Umbilical cord (tissue), 2 donors: ENCODE measurements at places on chromosomes 1 and 21. TPM values are rescaled to one million over a fixed set of nuclear protein-coding genes. Genes with fewer than 3 reads are reported as not detected.

GRCh38 chr1:39592069-39592468, 15.5 kb upstream of the PABPC4 start:
- no peak for DNase-seq

DNA sequence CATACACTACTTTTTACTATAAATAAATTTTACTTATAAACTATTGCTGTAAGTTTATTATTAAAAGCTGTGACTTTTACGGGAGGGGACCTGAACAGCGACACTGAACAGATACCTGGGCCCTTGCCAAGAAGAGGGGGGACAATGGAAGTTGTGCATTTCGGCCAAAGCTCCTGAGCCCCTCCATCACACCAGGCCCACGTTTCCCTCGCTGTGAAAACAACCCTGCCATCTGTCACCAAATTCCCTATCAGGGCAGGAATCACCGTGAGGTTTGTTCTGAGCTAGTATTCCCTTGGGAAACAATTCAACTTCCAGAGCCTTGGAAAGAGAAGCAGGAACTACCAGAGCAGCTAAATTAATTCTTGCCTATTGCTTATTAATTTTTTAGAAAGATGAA, 37.0 kb downstream of the VTCN1 start:
- no peak for DNase-seq

GRCh38 chr1:89931964-89932363, 62.9 kb upstream of the ZNF326 start:
- no peak for DNase-seq

The POU3F1 gene
- not detected for total RNA-seq

The CCDC185 gene
- not detected for total RNA-seq

DNA sequence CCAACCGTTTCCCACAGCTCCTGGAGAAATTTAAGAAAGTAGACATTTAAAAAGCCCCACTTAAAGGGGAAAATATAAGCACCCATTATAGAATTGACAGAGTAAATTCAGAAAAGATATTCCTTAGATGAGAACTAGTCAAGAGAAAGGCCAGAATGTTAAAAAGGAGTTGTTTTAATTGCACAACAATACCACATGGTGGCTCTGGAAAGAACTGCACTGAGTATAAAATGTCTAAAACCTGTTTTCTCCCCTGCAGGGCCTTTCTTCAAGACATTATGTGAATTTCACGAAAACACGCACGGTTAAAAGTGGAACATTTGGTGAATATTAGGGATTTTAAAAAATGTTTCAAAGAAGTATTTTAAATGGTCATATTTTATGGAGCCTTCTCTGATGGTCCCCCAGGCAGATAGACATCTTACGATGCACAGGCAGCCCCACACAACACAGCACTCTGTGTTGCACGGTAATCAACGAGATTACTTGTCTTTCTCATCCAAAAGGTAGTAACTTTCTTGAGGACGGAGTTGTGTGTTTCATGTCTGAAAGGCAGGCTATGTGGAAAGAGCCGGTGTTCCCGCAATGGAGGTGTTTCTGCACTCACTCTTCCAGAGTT, 101.9 kb downstream of the PRRX1 start:
- peak; percentile 57 for DNase-seq

DNA sequence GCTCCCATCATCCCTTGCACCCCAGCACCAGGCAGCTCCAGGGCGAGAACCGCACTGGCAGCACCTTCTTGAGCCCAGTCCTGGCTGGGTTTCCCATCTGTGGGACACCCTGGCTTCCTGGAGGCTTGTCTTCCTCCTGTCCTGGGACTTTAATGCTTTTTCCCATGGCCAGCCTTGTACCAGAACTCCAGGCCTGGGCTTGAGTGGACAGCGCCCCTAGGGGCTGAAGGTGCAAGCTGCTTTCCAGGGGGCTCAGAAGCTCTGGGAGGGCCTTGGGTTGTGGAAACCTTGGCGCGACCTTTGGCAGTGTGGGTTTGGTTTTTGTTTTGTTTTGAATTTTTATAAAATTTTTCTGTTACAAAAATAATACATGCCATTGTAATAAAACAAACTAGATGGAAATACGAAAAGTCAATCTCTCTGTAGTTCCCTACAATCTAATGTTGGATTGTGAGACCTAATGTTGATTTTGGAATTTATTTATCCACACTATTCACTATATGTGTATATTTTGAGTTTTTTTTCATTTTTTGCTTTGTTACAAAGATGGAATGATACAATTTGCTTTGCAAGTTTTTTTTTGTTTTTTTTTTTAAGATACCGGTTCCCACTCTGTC, 33.8 kb upstream of the RPL11 start:
- peak; percentile 34 for DNase-seq

DNA sequence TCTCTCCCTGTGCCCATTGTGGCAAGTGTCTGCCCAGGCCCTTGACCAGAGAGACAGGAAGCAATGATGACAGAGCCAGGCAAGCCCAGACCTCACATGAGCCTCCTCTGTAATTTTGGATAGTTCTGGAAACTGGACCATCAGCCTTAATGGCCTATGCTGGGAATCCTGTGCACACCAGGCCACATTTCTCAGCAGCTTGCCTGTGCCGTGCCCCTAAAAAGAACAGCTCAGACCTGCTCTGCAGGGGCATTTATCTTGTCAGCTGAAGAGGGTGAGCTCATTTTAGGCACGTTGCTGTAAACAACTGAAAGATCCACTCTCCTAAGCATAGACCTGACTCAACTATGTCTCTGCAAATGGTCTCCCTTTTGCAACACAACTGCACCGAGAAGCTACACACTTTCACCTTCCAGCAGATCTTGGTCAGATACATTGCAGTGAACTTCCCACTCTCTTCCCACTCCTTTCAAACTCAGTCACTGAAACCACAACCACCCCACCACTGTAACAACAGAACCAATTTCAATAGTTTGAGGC, 53.5 kb upstream of the BACH1 start:
- DNase-seq = peak; percentile 79

GRCh38 chr1:6513320-6513801, 21.9 kb upstream of the PLEKHG5 start:
- DNase-seq = no peak

GRCh38 chr1:165235155-165235776, 121.2 kb downstream of the LMX1A start:
- DNase-seq = no peak

GRCh38 chr1:230398856-230399255, 27.3 kb downstream of the PGBD5 start:
- DNase-seq = no peak

DNA sequence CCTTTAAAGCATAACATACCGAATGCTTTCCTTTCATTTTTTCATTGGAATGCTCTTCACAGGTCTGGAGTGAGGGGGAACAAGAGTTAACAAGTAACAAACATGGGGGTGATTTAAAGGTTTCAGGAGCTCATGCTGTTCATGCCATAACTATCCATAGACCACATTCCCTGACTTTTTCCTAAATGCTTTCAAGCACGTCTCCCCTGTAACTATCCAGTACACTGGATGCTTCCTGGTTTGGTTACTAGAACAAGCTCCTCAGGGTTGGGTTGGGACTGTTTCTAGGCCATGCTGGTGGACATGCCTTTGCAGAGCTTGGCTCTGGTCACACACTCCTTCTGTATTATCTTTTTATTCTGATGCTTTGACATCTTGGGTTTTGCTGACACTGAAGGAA, 38.6 kb downstream of the KCNK1 start:
- no peak for DNase-seq

DNA sequence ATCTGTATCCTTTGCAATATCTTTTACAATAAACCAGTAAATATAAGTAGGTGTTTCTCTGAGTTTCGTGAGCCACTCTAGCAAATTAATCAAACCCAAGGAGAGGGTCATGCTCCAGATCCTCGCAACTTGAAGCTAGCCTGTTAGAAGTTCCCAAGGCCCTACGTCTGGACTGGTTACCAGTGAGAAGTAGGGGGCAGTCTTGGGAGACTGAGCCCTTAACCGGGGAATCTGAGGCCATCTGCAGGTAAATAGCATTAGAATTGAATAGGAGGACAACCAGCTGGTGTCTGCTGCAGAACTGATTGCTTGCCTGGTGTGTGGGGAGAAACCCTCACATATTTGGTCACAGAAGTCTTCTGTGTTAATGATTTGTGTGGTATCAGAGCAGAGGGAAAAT, 190.5 kb downstream of the RYR2 start:
- DNase-seq = no peak

DNA sequence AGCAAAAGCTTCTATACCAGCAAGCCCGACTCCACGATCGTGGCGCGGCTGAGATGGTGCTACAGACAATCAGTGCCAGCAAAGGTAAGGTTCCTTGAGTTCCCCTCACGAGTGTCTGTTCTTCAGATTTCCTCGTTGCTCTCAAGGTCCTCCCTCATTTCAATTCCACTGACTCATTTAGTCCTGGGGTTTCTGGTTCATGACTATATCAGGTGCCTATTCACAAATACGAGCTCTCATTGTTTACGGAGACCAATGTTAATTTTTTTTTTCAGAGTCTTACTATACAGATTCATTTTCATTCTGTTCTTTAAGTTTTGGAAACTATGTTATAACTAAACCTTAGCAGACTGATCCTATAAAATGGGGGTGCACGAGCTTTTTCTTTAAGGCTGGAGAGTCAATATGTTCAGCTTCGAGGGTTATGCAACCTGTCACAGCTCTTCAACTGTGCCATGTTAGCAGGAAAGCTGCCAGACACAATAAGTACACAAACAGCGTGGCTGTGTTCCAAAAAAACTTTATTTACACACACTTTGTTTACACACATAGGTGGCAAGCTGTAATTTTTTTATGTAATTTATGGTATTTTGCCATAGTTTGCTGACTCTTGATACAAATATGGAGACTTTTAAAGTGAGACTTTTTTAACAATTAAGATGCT, 134.3 kb downstream of the ZP4 start:
- no peak for DNase-seq

The ELAVL4 gene
- total RNA-seq = 4.1 TPM

The VHLL gene
- 6.0 TPM for total RNA-seq

The PHC2 gene
- 56.6 TPM for total RNA-seq

The SH3D21 gene
- 11.3 TPM for total RNA-seq

DNA sequence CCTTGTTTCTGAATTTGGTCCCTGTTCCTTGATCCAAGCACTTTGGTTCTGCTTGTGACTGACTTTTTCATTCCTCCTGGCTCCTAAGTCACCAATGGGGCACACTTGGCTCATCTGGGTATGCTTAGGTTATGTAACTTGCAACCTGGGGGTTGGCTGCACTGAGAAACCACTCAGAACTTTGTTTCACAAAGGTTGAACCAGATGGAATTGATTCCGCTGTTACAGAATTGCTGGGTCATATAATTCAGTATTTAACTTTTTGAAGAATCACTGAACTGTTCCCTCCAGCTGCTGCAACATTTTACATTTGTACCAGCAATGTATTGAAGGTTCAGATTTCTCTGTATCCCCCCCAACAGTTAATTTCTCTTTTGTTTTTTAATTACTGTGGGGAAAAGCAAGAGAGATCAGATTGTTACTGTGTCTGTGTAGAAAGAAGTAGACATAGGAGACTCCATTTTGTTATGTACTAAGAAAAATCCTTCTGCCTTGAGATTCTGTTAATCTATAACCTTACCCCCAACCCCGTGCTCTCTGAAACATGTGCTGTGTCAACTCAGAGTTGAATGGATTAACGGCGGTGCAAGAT, 9.6 kb upstream of the NVL start:
- DNase-seq = no peak

The ZNF678 gene
- total RNA-seq = 21.4 TPM

- no peak for DNase-seq
These were observed 391.0 kb downstream of the PTPRC start for GRCh38 chr1:199029855-199030254.

GRCh38 chr1:26016953-26017545, 4.5 kb upstream of the EXTL1 start:
- no peak for DNase-seq

DNA sequence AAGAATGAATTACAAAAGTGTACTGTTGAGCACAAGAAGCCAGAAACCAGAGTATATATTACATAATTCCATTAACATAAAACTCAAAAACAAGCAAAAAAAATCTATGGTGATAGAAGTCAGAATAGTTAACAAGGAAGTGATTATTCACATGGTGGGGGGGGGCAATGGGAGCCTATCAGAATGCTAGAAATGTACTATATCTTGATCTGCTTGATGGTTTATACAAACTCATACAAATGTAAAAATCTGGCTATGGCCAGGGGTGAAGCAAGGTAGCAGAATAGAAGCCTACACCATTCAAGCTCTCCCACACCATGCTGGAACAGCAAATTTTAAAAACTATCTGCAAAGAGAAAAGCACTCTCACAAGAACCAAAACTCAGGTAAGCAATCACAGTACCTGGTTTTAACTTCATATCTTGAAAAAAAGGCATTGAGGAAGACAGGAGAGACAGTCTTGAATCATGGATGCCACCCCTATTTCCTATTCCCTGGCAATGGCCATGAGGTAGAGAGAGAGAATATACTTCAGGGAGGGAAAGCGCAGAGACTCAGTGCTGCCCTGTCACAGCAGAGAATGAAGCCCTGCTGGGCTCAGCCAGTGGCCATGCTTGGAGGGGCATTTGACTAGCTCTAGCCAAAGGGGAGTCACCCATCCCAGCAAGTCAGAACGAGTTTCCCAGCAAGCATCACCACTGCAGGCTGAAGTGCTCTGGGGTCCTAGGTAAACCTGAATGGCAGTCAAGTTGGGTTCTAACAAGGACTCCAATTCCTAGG, 73.8 kb downstream of the CDC42BPA start:
- no peak for DNase-seq

DNA sequence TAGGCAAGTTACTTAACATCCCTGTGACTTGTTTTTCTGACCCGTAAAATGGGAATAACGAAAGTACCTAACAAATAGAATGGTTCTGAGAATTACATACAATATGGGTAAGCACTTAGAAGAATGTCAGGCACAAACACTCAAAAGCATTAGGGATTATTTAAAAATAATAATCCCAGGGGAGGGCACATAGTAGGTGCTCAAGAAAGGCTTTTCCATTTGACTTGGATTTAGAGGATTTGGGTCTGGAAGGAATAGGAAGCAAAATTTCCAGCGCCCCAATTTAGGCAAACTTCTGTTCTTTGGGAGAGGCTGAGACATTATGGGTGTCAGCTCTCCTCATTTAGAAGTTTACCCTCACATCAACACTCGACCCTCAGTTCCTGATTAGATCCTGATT, 115.5 kb downstream of the SYF2 start:
- no peak for DNase-seq

The LCE6A gene
- not detected for total RNA-seq

DNA sequence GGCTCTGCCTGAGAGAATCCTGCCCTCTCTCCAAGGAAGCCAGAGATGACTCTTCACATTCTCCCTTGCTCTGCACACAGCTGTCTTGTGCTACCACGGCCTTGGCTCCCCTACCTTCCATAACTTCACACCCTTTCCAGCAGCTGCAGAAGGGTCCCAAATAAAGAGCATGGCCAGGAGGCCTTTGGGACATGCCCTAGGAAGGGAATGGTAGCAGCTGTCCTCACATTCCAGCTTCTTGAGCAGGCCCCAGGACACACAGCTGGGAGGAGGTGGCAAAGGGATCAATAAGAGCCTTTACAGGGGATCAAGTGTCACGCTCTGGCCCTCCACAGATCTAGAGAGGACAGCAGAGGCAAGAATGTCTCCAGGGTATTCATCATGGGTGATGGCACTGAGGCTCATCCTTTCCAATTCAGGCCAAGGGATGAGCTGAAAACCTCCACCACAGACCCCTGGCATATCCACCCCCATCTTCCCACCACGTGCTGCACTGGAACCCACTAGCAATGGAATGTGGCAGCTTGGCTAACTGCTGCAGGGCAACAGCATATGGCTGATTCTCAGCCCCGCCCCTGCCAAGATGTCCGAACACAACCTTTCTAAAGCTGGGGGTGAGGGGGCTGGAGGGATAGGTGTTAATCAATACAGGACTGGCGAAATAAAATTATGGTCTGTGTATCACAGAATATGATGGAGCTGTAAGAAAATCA, 17.8 kb upstream of the RAB29 start:
- no peak for DNase-seq

The CFHR1 gene
- total RNA-seq = 5.5 TPM

GRCh38 chr21:31397939-31398338, 53.9 kb upstream of the TIAM1 start:
- no peak for DNase-seq
